ENCODE measurements at places on chromosomes 2 and 18.
A peak's percentile ranks its signal among the peaks of the same experiment; 100 is the strongest.

DNA sequence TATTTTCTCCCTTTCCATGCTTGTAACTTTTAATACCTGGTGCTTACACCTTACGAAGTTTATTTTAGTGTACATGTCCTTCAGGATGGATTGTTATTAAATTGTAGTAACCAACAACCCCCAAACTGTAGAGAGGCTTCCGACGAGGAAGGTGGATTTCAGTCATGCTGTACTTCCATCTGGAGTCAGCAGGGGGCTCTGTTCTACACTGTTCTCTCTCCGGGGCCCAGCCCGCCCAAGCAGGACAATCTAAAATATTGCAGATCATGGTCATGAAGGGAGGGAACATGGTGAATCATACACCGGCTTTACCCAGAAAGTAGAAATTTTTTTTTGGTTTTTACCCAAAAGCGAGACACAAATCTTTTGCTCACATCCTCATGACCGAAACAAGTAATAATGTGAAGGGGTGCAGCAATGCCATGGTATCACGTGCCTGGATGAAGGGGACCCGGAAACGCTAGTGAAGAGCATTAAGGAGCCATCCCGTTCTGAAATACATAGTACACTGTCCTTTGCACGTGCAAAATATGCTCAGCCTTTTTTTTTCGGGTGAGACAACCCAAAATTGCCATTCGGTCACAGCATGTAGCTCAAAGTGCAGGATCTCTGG, 884.8 kb downstream of the EPHA4 start:
- DNase-seq: peak; percentile 34

DNA sequence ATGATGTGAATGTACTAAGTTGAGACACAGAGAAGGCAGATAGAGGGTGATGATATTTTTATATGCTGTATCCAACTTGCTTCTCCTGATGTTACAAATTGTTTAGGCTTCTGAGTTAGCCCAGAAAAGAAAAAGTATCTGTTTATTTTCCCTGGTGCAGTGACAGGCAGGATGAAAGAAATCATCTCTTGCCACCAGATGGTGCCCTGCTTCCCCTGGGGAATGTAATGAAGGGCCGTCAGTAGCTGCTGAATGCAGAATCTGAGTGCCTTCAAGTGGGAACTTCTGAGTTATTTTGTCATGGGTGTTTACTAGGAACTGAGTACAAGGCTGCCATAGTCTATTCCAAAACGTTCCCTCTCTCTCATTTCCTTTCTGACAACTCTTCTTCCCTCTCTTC, 525.6 kb downstream of the MBD2 start:
- no peak for DNase-seq

DNA sequence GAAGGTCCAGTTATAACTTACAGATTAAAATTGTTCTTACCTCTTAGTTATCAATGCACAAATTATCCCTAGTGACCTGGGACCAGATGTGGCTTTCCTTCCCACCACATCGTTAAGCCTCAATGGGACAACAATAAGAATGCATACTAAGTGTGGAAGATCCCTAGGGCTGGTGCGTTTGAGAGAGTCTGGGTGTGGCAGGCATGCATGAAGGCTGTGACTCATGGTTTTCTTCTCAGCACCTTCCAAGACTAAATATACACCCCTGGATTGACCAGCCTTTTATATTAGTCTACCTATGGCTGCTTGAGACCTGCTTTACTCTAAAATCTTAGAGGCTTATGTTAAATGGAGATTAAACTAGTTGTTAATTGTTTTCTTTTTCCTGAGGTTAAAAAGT, 261.7 kb upstream of the SLC14A2 start:
- DNase-seq: no peak

GRCh38 chr2:200005675-200006074, 50.3 kb downstream of the MAIP1 start:
- no peak for DNase-seq

- DNase-seq: no peak
These were observed 35.6 kb downstream of the OSBPL6 start for GRCh38 chr2:178229927-178230326.

DNA sequence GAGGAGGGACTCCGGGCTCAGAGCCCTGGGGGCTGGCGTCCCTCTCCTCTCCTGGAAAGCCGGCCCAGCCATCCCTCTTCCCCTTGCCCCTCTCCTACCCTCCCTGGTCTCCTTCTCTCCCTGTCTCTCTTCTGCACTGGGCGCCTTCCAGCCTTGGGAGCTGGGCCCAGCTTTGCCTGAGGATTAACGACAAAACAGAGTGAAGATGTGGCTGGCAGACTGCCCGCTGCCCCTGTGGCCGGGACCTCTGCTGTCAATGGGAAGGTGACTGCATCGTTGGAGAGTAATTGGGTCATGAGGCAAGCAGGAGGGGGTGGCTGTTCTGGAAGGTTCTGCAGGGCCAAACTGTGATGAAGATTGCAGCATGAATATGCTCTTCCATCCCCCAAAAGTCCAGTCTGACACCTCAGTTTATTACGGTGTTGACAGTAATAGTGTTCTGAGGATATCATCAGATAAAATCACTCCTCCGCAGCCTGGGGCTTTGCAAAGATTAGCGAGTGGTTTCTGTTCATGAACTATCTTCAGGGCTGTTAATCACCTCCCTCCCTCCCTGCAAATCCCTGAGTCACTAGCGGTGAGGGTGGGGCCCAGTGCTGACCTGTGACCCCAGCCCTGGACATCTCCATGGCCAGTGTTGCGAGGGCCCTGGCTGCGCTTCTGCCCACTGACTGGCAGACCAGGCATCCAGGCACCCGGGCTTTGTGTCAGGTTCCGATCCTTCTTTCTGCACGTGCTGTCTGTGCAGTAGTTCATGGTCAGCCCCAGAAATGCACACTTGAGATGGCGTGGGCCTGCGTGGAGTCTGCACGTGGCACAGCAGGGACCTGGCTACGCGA, 23.0 kb downstream of the RTP5 start:
- no peak for DNase-seq

GRCh38 chr2:71610671-71611070, 157.3 kb downstream of the DYSF start:
- no peak for DNase-seq

DNA sequence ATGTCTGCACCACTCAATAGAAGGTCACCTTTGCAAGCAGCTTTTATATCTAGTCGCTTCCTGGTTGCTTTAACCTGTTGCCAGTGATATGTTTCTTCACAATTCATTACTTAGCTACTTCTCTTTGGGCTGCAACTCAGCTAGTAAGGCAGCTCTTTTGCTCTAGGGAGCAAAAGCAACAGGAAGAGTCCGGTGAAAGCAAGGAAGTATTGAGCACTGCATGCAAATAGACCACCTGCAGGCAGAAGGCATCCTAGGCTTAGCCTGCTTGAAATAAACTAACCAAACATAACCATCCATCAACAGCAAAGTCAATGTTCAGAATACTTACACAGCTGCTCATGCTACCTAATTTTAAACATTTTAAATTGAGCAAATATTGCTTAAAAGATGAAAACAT, 529.2 kb upstream of the LINC00305 start:
- DNase-seq: no peak

GRCh38 chr2:221102896-221103688, 469.0 kb downstream of the EPHA4 start:
- no peak for DNase-seq

DNA sequence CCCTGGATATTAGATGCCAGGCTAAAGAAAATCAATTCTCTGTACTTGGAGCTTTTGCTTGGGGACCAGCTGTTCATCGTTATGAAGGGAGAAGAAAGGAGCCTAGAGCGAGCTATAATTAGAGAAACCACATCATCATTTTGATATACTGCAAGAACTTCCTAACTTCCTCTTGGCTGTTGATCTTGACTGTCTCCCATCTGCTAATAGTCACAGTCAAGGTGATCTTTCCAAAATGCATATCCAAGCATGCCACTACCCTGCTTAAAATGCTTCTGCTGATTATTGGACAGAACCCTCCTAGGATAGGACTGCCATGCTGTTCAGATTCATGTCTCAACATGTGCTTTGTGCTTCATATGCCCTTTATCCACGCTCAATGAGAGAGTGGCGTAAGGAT, 54.8 kb downstream of the RAPGEF4 start:
- DNase-seq: no peak

DNA sequence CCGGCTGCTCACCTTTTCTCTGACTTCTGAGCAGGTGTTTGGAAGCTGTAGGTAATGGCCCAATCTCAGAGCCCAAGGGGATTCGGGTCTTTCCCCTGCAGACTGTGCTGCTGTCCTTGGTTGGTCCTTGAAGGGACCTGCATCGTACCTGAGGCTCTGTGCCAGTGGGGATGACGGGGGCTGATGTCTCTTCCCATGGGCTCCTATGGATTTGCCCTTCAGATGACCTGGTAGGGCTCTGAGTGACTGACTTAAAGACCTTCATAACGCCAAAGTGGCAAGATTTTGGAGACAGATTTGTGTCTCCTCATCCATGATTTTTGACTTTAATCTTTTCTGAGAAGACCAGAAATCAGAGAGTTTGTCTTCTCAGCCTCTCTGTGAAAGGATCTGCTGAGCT, 166.1 kb downstream of the FAM210A start:
- no peak for DNase-seq

DNA sequence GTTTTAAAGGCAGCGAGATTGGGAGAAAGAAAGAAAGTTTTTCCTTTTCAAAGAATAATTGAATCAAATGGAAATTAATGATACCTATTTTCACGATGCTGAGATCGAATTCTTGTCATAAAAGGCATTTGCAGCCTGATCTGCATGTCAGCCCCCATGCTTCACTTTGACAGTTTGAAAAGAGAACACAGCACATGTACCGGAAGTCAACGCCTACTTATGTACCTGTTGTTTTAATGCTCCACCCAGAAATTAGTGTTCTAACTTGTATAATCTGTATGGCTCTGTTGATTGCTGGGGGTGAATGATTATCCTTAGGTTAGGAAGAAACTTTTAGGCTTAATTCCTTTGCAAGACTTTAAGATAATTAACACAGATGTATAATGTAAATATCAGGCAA, 31.0 kb downstream of the EEF1B2 start:
- DNase-seq: no peak

GRCh38 chr2:16933355-16933754, 267.7 kb upstream of the CYRIA start:
- no peak for DNase-seq

DNA sequence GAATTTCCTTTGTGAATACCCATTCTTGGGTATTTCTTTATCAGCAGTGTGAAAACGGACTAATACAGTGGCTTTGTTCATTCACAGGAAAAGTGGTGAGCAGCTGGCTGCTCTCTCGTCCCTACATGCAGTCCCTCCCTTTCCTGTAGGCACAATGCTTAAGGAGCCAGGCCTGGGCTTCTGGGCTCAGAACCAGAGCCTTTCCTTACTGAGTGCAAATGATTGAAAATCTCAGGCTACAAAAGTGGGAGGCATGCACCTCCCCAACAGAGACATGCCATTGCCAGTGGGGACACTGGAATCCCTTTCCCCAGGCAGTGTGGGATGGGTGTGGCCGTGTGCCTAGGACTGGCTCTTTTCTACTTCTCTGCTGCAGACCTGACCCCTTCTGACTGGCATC, 61.3 kb downstream of the MCFD2 start:
- no peak for DNase-seq

DNA sequence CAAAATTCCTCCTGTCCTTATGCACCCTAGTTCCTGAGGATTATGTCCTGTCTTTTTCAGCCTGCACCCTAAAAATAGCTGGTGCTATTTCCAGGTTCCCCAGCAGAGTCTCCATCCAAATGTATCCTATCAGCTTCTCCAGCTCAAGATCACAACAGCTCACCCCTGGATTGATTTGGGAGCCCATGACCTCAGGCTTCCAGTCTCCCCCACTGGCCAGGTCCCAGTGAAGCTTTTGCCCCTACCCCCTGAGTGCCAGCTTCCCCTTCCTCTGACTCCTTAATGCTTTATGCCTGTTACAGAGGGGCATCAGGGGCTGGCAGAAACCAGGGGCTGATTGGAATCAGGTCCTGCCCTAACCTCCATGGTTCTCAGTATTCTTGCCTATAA, 76.9 kb upstream of the DAPL1 start:
- no peak for DNase-seq

- no peak for DNase-seq
These were observed 71.4 kb upstream of the LDLRAD4 start for GRCh38 chr18:13147130-13147529.

- DNase-seq: no peak
These were observed 31.0 kb downstream of the GYPC start for GRCh38 chr2:126686841-126687485.

DNA sequence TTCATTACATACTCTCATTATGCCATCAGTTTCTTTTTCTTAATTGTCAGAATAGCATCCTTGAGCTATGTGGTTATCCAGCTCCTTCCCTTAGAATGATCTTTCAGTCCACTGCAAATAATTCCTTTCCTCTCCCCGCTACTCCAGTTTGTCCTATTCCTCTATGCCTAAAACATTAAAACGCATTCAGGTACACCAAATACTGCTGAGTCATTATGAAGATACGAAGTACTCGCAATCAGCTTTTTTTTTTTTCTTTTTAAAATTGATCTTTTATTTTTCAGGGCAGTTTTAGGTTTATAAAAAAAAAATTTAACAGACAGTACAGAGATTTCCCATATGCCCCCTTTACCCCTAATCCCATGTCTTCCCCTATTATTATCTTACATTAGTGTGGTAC, 164.8 kb upstream of the TMEM200C start:
- DNase-seq: no peak

DNA sequence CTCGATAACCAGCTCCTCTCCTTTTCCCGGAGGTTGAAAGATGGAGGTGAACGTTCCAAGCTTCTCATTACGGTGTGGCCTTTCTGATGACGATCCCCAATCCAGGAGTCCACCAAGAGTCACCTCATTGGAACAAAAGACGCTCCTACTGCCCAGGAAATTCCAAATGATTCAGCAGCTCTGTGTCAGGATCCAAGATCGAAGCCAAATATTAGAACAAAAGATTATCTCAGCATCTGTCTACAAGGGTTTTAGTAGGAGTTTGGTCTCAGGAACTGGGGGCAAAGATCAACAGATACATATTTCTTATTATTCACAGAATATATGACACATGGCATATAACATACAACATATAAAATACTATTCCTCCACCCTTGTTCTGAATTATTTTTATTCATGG, 161.1 kb upstream of the RAB12 start:
- DNase-seq: no peak

- DNase-seq: no peak
These were observed 20.5 kb upstream of the ITGB6 start for GRCh38 chr2:160220545-160221009.

GRCh38 chr2:74497777-74498499, 1.5 kb downstream of the LBX2 start:
- DNase-seq: no peak

Data from amygdala (tissue), 56 donors.